ENCODE measurements at places on chromosomes 12 and 14.

- no peak for DNase-seq
These were observed 268.8 kb downstream of the ADGRD1 start for GRCh38 chr12:131222329-131223139.

GRCh38 chr14:60944204-60944603 is 36.7 kb downstream of the TRMT5 start:
- peak; percentile 28 for DNase-seq

- DNase-seq = no peak
These were observed 493.9 kb downstream of the EGLN3 start for GRCh38 chr14:33457021-33457420.

- no peak for DNase-seq
These were observed 171.6 kb upstream of the PTPRQ start for GRCh38 chr12:80272387-80272915.

All from mesendoderm (in vitro differentiated cells).